ENCODE measurements at places on chromosomes 12 and 14. TPM values are rescaled to one million over a fixed set of nuclear protein-coding genes. Genes with fewer than 3 reads are reported as not detected.

DNA sequence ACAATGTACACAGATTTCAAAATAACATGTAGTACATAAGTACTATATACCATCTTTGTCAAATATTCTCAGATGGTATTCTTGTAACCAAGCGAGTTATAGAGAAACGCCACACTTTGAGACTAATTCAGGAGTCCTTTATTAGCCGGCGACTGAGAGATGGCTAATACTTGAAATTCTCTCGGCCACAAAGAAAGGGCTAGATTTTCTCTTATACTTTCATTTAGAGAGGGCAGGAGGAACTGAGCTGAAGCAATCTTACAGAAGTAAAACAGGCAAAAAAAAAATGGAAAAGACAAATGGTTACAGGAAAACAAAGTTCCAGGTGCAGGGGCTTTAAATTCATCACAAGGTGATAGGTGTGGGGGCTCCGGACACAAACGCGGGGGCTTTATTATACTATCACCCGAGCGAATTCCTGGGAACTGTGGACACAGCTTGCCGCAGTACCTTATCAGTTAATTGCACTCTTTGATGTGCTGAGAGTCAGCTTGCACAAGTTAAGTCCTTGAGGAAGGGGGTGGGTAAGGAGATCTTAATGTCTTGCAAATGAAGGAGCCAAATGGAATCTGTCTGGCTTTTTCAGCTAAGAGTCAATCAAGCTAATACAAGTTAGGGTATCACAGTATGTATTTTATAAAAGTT is 382.3 kb downstream of the KCNH5 start:
- no peak overlapping the region for H3K27ac ChIP-seq
- no peaks in the 10 kb centered on the region for H3K4me1 ChIP-seq
- H3K36me3 ChIP-seq, result no peaks in the 10 kb centered on the region
- no peak overlapping the region for H3K4me3 ChIP-seq

DNA sequence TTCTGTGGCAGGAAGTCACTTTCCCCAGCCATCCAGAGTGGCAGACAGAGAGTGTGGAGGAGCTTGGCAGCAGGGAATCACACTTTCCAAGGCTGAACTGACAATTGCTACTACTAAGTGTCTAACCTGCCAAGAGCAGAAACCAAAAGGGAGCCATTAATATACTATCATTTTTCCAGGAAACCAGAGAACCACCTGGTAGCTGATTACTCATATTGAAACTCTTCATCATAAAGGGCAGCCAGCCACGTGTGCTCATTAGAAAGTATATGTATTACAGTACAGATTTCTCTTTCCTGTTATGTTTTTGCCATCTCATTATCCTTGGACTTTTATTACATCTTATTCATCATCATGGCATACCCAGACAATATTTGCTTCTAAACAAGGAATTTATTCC is 374.9 kb downstream of the GXYLT1 start:
- no peaks in the 10 kb centered on the region for H3K36me3 ChIP-seq
- no peaks in the 10 kb centered on the region for H3K4me1 ChIP-seq
- H3K4me3 ChIP-seq, result no peak overlapping the region
- DNase-seq, result no peak

DNA sequence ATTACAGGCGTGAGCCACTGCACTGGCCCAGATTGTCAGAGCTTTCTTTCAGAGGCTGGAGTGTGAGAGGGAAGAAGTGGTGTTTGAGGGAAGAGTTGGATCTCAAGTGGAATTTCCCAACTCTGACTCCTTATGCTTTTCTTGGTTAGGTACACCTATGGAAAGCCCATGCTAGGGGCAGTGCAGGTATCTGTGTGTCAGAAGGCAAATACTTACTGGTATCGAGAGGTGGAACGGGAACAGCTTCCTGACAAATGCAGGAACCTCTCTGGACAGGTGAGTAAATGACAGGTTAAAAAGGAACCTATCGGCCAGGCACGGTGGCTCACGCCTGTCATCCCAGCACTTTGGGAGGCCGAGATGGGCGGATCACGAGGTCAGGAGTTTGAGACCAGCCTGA is 14.9 kb downstream of the A2ML1 start:
- no peak overlapping the region for H3K4me3 ChIP-seq
- no peaks in the 10 kb centered on the region for H3K36me3 ChIP-seq
- H3K4me1 ChIP-seq, result no peaks in the 10 kb centered on the region
- no peak overlapping the region for H3K27ac ChIP-seq

DNA sequence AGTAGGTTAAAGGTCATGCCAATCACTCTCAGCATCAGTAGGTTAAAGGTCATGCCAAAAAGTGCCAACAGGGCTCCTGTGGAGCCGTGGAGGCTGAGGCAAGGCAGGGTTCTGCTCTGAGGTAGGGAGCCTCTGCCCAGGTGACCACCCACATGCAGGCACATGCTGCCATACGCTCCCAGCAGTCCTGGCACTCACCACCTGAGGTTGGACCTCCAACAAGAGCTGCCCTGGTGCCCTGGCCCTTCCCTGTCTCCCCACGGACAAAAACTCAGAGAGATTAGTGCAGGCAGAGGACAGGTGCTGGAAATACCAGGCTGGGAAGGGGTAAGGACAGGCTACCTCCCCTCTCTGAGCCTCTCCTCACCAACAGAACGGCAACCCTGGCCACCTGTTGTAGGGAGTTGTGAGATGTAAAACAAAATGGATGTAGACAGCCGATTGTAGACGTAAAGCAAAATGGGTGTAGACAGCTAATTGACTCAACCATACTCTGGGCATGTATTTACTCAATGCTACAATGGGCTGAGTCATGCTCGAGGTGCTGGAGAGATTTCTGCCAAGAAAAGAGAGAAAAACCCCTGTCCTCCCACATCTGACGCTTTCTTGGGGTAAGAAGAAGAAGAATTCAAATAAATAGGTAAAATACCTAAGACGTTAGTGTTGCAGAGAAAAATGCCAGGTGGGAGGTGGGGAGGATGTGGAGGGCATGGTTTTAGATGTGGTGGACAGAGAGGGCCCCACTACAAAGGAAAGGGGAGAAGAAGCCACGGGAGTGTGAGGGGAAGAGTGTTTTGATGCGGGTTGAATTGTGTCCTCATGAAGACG is 32.4 kb downstream of the LTBP2 start:
- peaks cover 16% of the 10 kb centered on the region for H3K4me1 ChIP-seq
- no peaks in the 10 kb centered on the region for H3K27me3 ChIP-seq
- H3K36me3 ChIP-seq, result no peaks in the 10 kb centered on the region

The KRT6C gene
- total RNA-seq, result not detected
